ENCODE measurements at places on chromosomes 12 and 14. TPM values are rescaled to one million over a fixed set of nuclear protein-coding genes. Genes with fewer than 3 reads are reported as not detected.

The DHRS4L2 gene
- polyA plus RNA-seq: 52.8 TPM

The RHEBL1 gene
- 2.2 TPM for polyA plus RNA-seq

The SLC5A8 gene
- polyA plus RNA-seq: 31.7 TPM

- DNase-seq: peak; percentile 36
Observed at GRCh38 chr12:93990832-93991803, 157.3 kb upstream of the PLXNC1 start.

GRCh38 chr12:132622437-132623071 is 4.0 kb downstream of the P2RX2 start:
- DNase-seq: peak; percentile 81

- no peak for DNase-seq
Observed at GRCh38 chr12:115857923-115858322, 419.6 kb downstream of the MED13L start.

DNA sequence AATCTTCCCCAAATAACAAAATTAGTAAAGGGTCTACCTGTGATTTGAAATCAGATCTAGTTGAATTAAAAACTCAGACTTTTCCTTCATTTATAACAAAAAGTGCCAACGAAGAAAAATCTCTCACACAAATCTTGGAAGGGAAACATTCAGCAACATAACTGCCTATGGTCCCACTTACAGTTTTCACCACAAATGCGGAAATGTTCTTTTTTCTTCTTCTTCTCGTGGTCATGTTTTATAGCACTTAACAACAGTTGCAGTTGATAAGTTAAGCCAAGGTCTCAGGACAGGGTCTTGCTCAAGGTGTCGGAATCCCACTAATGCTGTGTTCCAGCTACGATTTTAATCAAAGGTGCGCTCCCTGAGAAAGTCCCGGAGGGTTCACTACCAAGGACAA is 10.1 kb downstream of the RNASE6 start:
- no peak for DNase-seq

DNA sequence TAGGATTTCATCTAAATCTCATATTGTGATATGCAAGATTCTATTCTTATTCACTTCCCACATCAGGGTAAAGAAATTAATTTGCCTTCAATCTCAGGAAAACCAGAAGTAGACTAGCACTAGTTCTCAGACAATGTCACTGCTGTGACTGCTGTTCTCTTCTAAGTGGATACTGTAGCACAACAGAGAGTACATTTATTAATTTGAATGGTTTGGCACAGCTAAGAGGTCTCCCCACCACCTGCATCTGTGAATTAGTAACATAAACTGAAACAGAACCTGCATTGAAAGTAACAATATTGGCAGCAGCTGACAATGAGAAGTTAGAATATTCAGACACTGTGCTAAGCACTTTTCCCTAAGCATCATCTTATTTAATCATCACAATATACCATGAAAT is 253.1 kb downstream of the PDZRN4 start:
- no peak for DNase-seq

GRCh38 chr12:75728826-75729225 is 217.4 kb upstream of the KRR1 start:
- no peak for DNase-seq

GRCh38 chr14:74402401-74403251 is 23.4 kb downstream of the SYNDIG1L start:
- no peak for DNase-seq

DNA sequence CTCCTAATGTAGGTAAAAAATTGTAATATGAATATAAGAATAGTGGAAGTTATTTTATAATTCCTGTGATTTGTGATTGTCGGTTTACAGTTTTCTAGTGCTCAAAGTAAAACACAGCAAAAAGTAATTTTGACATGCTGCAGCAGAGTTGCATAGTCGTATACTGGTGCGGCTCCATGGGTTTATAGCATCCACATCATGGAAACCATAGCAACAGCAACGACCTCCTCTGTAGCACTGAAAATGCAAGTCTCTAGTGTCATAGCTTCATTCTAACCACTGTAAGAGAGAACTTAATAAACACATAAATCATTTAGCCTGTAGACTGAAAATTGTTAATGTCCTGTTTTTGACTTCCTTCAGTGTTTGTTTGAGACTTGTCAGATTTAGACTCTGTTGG is 574.3 kb downstream of the KCNH5 start:
- DNase-seq: no peak

- DNase-seq: no peak
Observed at GRCh38 chr12:109967383-109968031, 28.7 kb downstream of the GIT2 start.
